ENCODE measurements at places on chromosomes 11 and 22.

DNA sequence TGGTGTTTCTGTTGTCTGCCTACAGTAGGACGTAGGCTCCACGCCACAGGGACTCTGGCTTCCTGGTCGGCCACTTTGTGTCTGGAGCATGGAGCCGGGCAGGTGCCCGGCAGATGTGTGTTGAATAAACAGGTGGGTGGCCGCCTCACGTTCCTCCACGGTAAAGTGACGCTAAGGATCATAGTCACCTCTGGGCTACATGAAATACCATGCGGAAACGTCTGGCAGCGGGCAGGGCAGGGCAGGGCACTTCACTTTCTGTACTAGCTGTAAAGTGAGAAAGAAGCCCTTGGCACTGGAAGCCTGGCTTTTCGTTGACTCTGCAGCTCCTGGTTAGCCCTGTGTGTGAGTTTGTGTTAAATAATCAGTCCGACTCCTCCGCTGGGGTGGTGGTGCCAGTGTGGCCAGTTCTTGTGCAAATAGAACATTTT is 52.4 kb downstream of the MCM5 start:
- DNase-seq = no peak

GRCh38 chr11:116695657-116696254 is 77.0 kb downstream of the BUD13 start:
- DNase-seq = no peak

- no peak for DNase-seq
These were observed 164.0 kb downstream of the MN1 start for GRCh38 chr22:27637604-27638003.

DNA sequence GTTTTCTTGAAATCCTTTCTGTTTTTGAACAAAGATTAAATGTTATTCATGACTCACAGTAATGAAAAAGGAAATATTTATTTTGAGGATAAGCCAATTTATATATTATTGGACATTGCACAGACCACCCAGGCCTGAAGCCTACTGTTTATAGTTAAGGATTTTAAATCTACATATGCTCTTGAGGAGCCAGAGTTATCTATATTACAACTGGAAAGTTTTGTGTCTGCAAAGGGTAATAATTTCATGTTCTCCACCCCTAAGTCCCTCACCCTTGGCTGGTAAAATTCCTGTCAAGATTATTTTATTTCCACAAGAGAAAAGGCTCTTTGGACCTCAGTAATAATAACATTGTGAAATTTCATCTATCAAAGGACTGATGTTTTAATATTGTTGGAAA is 228.2 kb downstream of the TMEM135 start:
- no peak for DNase-seq

GRCh38 chr11:123159183-123159857 is 35.7 kb downstream of the CLMP start:
- DNase-seq = no peak

- no peak for DNase-seq
These were observed 4.2 kb downstream of the LMO1 start for GRCh38 chr11:8259306-8259959.

DNA sequence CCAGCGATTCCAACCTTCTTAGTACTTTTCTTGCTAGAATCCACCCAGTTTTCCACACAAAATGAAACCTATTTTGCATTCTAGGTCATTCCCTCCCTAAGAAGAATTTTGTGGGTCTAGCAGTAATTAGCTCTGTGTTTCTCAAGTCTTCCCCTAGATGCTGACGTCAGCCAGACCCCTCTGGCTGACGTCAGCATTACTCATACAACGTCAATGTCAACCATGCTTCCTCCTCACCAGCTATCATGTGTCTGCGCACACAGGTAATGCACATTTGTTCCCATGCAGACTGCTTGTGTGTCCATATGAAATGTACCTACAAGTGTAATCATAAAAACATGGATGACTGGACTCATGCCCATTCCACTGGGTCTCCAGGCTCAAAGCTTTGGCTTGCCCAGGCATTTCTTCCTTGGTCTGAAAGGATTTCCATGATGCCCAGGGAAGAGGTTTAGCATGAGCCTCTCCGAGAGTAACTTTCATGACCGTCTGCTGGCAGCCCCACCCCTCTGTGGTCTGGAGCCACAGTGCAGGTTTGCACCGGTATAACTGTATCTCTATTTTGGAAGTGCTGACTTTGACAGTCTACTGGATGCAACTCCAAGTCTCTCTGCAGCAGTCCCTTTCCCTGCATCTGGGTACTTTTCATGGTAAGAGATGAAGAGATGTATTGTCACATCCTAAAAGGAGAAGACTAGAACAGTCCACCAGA is 58.6 kb downstream of the DSCAML1 start:
- no peak for DNase-seq

- DNase-seq = no peak
These were observed 44.0 kb downstream of the FDX1 start for GRCh38 chr11:110473706-110474105.

DNA sequence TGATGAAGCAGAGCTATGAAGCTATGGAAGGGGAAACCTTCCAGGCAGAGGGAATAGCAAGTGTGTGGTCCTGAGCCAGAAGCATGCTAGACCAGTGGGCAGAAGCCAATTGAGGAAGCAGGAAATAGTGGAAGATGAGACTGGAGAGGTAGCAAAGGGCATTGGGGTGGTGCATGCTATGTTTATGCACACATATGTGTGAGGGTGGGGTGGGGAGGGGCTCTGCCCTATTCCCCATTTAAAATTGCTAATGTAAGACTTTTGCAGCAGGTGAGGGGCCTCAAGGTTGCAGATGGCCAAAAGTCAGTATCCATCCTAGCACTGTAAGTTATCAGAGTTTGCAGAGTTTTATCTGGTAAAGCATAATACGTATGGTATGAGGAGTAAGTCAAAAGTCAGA is 626.6 kb upstream of the KIRREL3 start:
- DNase-seq = no peak

DNA sequence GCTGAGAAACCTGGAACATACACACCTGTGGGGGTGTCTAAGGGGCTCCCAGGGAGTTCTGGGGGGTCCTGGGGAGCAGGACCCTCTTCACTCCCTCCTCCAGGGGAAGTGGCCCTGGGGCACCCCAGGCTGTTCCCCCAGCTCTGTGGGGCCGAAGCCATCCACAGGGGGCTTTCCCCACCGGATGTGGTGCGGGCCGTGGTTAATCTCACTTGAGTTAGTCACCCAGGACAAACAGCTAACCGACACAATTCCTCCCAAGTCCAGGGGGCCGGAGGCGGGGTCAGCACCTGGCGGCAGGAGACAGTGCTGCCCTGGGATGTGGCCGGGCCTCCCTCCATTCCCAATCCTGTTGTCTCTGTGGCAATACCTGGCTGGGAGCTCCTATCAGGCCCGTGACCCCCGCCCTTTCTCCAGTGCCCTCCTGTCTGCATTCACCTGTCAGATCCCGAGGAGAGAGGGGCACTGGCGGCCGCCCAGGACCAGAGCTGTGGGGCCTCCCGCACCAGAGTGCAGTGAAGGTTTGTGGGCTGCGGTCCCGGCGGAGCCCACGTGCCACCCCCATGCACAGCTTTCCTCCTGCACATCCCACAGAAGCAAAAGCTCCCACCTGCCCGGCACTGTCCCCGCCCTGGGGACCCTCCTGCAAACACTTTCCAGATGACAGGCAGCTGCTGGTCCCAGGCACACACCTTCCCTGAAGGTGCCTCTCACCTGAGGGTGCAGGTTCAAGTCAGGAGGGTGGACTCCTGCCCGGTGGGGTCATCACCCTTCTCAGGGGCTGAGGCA is 5.2 kb upstream of the MUC5AC start:
- DNase-seq = no peak

DNA sequence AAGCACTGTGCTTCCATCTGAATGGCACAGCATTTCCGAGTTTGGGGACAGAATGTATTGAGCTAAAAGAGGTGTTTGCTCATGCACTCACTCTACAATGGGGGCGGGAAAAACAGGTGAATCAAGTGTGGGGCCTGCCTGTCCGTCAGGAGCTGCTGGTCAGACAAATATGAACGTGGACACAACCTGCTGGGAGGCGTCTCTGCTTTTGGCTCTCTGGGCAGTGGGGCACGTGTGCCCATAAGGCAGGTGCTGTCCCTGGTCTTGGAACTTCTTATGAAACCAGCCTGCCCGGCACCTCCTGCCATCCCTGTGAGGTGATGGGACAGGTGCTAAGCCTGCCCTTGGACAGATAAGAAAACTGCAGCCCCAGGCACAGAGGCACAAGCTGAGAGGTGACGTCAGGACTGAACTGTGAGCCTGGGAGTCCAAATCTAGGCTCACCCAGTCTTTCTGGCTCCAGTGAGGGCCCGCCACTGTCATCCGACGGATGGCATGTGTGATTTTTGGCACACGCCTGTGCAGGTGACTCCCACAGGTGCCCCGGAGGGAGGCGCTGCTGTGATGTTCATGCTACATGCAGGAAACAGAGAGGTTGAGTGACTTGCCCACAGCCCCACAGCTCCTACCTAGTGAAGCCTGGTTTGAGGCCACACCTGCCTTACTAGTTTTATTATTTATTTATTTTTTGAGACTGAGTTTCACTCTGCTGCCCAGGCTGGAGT is 51.6 kb downstream of the SMIM38 start:
- DNase-seq = no peak

- DNase-seq = no peak
These were observed 61.6 kb downstream of the DYNC2H1 start for GRCh38 chr11:103170865-103171264.

- DNase-seq = no peak
These were observed 8.9 kb downstream of the SDF2L1 start for GRCh38 chr22:21650823-21651520.

DNA sequence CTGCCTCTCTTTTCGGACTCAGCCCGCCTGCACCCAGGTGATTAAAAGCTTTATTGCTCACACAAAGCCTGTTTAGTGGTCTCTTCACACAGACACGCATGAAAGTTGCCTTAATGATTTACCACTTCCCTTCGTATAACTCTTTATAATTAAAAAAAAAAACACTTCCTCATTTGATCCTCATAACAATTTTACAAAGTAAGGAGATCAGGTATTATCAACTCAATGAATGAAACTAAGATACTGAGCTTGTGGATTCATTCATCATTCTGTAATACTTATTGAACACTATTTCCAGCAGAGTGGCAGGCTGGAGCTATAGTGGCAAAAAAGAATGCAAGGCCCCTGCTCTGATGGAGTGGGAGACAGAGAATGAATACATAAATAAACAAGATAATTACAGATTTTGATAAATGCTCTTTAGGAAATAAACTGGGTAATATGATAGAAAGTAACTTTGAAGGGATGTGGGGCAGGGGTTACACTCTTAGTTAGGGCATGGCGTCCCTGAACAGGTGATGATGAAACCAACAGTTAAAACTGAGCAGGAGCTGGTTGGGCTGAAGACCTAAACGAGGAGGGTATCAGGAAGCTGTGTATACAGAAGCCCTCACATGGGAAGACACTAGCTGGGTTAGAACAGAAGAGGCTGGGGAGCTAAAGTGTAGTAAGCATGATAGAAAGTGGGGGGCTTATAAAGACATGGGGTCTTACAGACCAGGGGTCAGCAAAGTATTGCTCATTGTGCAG is 5.4 kb upstream of the CRTAM start:
- DNase-seq = no peak

DNA sequence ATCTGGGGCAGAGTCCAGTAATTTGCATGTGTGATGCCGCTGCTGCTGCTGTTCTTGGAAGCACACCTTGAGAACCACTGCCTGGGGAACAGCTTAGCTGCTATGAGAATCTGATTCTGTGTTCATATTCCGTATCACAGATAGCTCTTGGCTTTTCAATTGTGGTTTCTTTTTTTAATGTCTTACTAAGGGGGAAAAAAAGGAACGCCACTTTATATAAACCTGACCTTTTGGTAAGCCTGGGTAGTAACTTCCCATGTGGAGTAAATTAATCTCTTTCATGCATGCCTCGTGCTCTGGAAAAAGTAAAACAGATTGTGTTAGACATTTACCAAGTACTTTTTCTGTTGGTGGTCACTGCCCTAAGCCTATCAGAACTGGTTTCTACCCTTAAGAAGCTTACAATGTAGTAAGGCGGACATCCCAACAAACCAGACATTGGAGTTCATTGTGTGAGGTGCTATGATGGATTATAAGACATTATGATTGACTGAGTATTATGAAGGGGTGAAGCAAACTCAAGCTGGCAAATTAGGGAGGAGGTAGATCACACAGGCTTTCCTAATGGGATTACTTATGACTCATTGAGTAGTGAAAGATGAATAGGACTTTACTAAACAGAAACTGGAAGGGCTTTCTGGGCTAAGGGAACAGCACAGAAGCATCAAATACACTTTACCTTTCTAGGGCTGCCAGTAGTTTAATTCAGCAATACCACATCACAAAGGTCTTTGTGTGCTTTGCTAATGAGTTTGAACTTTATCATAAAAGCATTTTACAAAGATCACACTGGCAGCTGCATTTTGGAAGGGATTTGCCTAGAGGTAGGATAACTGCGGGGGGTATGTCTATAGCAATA is 64.7 kb downstream of the MAML2 start:
- DNase-seq = no peak

- no peak for DNase-seq
These were observed 404.3 kb downstream of the MN1 start for GRCh38 chr22:27397036-27397953.

- DNase-seq = no peak
These were observed 17.0 kb upstream of the GLYATL1B start for GRCh38 chr11:59069087-59069486.

GRCh38 chr11:57395905-57396623 is 5.6 kb upstream of the PRG2 start:
- DNase-seq = no peak

DNA sequence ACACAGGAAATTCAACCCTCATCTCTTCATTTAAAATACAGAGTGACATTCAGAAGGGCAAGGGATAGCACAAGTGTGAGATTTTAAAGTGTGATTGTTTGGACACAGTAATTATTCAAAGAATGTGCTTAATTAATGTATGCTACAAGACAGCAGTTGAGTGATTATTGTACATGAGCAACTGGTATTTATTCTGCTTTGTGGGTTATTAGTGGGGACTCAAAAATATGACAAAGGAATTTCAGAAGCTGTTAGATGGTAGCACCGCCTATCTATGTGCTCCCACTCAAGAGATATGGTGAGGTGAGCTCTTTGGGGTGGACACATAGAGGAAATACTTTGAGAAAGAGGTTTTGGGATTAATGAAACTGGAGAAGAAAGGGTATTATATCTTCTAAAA is 5.8 kb upstream of the HBD start:
- no peak for DNase-seq

GRCh38 chr11:128521682-128522054 is 65.7 kb downstream of the ETS1 start:
- no peak for DNase-seq

- no peak for DNase-seq
These were observed 25.5 kb upstream of the CYP2D6 start for GRCh38 chr22:42156121-42156520.

DNA sequence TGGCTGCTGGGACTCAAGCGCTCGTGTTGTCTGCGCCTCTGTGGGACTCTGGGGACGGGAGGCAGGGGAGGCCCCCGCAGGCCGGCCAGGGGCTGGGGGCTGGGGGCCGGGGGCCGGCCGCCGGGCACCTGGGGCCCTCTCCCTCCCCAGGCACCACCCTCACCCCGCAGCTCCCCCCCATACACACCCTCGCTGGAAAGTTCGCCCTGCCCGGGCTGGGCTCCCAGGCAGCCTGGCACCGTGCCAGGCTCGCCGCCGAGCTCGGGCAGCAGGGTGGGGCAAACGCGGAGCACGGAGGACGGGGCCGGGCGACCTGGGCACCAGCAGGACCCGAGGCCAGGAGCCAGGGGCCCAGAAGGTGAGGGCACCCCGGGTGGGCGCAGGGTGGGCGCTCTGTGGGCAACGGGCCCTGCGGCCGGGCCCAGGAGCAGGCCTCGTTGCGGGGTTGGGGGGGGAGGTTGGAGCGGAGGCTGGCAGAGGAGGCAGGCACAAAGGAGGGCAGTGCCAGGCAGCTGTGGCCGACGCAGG is 76.7 kb upstream of the WNT7B start:
- no peak for DNase-seq
